ENCODE measurements at places on chromosomes 3 and 15. TPM values are rescaled to one million over a fixed set of nuclear protein-coding genes. Genes with fewer than 3 reads are reported as not detected.

Gene CHL1
- total RNA-seq = not detected

Gene BSN
- total RNA-seq = 0.92 TPM

Gene CD80
- not detected for total RNA-seq

Gene TNFAIP8L3
- not detected for total RNA-seq

Gene TPRG1
- 1.2 TPM for total RNA-seq

Gene KCNMB3
- total RNA-seq = 2.3 TPM

Gene LSMEM2
- not detected for total RNA-seq

Data from PC-3 (cell line).